ENCODE measurements at places on chromosomes 11 and 22.

- no peak for DNase-seq
Observed at GRCh38 chr11:68741463-68741862, 9.9 kb downstream of the TESMIN start.

DNA sequence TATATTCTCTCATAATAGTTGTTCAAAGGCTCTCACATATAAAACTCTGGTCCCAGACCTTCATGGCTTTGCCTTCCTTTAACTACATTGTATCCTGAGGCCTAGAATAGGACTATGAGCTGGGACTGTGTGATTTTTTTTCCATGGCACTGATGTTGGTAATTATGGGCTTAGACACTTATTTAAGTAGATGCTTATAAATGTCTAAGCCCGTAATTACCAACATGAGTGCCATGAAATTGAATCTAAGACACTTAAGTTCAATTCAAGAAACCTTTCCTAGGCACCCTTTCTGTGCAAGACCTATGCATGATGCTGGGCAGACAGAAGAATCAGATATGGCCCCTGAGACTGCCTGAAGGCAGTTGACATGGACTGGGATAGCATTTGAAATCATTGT, 63.0 kb downstream of the P4HA3 start:
- no peak for DNase-seq

GRCh38 chr22:31897842-31898805, 46.2 kb upstream of the YWHAH start:
- no peak for DNase-seq

DNA sequence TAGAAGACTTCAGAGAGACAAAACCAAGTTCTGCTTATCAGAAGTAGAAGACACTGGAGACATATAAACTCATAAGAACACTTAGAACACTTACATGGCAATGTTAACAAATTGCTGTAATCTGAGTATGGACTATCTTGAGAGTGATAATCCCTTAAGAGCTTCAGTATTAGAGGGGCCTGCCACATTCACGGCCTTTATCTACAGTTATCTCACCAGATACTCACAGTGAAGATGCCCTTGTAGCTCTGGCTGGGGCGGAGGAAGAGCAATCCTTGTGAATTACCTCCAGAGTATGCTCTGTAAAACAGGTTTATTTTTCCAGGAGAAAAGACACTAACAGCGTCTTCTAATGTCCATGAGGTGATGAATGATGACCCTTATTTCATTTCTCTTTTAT, 762.8 kb downstream of the FAM181B start:
- DNase-seq, result no peak

DNA sequence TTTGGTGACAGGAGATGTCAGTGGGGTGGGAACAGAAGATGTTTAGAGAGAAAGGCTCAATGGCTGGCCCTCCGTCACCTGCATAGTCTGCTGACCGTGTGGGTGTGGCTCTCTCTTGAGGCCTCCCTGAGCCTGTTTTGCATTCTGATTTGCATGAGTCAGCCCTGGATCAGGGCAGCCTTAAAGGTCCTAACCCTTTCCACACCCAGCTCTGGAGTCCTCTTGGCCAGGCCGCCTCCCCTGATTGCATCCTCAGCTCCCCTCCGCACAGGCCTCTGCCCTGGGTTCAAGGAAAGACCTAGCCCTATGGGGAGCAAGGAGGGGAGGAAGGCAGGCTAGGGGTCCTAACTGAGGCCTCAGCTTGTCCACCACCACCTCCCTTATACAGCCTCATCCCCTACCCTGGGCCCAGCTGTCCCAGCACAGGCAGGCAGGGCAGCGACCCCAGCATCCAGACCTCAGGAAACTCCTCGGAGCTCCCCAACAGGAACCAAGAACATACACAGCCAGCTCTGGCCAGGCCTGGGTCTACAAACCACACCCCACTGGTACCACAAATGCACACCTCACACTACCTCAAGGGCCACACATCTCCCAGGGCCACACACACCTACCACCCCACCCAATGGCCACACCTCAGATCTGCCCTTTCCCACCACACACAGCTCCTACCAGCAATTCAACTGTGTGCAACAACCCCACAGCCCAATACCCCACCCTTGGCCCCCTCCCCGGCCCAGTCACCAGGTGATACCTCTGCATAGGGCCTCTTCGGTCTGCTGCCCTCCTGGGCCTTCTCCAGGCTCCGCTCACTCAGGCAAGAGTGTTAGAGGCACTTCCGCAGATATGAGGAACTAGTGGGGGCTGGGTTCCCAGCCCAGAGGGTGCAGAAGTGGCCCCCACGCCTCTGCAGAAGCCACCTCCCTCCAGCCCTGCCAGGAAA, 13.7 kb downstream of the ARAP1 start:
- DNase-seq, result no peak

- DNase-seq, result no peak
Observed at GRCh38 chr11:123371506-123372297, 58.4 kb upstream of the GRAMD1B start.

DNA sequence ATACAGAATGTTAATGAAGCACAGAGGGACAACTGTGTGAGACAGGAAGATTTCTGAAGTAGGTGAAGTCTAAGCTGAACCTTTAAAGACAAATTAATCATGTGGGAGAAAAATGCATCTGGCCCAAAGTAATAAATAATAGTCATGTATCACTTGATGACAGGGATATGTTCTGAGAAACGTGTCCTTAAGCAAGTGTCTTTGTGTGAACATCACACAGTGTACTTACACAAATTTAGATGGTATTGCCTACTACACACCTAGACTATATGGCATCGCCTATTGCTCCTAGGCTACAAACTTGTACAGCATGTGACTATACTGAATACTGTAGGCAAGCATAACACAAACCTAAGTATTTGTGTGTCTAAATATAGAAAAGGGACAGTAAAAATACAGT, 112.6 kb downstream of the APOL5 start:
- no peak for DNase-seq

DNA sequence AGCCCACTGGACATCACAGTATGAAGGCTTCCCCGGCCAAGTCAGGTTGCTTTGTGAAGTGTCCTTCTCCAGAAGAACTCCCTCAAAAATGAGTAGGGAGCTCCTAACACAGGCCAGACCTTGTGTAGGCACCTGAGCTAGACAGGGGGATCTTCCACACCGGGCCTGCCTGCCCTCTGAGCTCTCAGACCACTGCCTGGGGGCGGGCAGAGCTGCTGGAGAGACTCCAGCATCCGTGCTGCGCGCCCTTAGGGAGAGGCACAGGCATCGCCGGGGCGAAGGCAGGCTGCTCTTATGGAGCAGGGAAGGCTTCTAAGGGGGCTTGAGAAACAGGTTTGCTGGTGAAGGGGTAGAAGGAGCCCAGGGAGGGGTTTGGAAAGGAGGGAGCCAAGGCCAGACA, 4.4 kb downstream of the KCNJ5 start:
- no peak for DNase-seq

GRCh38 chr11:17571431-17572358, 24.6 kb downstream of the OTOG start:
- DNase-seq, result no peak

DNA sequence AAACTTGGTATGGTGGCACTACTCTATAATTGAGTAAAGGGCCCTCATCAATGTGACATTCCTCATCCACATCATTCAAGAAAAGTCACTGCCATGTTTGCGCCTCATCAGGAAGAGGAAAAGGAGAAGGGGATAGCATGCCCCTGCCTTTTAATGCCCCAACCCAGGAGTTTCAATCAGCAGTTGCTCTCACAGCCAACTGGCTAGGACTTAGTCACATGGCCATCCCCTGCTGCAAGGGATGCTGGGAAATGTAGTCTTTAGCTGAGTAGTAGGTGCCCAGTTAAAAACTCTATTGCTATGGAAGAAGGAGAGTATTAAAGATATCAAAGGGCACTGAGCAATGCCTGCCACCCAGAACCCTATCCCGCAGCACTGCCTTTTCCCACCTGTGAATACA, 10.9 kb upstream of the CCND1 start:
- DNase-seq, result no peak

GRCh38 chr11:75105462-75105925, 8.8 kb upstream of the OR2AT4 start:
- DNase-seq, result no peak

- DNase-seq, result no peak
Observed at GRCh38 chr11:34029176-34029575, 22.4 kb upstream of the CAPRIN1 start.

DNA sequence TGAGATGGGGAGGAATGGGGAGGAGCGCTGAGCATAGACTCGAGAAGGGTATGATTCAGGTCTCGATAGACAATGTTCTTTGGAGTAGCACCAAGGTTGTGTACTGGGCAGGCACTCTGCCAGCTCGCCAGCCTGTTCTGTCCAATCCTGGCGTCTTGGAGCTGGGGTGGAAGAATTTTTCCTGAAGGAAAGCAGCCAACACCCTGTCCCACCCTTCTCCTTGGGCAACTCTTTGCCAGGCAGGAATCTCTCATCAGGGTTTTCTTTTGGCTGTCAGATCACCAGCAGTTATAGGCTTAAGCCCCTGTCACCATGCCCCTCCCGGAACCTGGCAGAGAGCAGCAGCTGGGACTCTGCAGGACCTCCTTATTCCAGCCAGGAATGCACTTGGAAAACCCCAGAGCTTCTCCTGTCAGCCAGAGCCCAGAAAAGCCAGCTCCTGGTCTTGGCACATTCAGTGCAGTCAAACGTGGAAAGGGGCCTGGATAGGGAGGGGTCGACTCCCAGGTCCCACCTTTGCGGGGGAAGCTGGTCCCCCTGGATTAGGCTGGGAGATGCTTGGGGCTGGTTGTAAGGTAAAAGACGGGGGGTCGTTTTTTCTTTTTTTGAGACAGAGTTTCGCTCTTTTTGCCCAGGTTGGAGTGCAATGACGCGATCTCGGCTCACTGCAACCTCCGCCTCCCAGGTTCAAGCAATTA, 14.4 kb upstream of the SPTBN2 start:
- no peak for DNase-seq

DNA sequence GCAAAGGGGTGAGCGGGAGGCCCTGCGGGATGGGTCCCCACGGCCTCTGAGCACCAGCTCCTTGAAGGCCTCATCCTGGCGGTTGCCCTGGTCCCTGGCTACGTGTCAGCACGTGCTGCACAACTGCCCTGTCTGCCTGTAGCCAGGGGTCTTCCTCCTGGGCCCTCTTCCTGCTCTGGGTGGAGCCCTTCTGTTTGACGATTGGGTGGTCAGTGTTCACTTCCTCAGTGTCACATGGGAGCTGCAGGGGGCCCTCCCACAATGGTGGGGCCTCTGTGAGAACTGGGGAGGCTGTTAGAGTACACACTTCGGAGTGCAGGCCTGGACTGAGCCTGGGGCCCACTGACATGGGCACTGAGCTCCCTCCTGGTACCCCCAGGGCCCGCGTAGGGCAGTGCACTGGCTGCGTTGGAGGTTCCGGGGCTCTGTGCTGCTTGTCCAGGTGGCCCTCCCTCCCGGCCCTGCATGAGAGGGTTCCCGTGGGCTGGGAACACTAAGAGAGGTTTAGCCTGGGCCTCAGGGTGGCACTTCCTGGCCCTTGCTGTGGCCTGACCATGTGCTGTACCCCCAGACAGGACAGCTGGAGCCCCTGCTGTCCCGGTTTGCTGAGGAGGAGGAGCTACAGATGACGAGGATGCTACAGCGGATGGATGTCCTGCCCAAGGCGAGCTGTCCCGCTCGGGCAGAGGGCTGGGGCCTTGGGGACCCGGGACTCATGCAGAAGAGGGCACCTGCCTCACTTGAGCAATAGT, 13.8 kb downstream of the DGCR6L start:
- peak; percentile 30 for DNase-seq

- no peak for DNase-seq
Observed at GRCh38 chr11:19577976-19578619, 134.5 kb upstream of the NAV2 start.

DNA sequence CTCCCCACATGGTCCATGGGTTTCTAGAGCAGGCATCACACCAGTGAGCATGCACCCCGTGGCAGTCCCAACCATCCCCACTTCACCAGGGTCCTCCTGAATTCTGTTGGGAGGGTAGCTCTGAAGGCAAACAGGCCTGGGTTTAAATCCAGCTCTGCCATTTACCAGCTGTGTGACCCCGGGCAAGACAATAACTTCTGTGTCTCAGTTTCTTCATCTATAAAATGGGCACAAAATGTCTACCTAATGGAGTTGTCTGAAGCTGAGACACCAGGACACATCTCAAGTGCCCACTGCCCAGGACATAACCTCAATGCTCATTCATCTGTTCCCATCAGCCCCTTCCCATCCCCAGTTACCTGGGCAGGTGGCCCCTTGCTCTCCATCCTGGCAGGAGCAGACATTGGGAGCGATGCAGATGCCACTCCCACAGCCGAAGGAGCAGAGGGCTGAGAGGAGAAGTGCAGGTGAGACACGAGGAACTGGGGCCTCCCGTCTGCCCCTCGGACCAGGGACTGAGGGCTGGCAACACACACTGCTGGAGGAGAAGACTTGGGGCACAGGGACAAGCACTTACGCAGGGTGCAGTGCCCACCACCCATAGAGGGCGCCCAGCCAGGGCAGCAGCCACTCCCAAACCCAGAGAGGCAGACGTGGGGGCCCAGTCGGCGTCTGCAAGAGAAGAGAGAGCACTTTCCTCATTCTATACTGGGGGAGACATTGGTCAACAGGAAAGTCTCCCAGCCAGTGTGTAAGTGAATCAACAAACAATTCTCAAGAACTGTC, 4.0 kb downstream of the VWCE start:
- DNase-seq, result no peak

GRCh38 chr11:13297917-13298356, 20.3 kb downstream of the BMAL1 start:
- peak; percentile 39 for DNase-seq

GRCh38 chr22:47121791-47122190, 359.3 kb downstream of the TBC1D22A start:
- no peak for DNase-seq

DNA sequence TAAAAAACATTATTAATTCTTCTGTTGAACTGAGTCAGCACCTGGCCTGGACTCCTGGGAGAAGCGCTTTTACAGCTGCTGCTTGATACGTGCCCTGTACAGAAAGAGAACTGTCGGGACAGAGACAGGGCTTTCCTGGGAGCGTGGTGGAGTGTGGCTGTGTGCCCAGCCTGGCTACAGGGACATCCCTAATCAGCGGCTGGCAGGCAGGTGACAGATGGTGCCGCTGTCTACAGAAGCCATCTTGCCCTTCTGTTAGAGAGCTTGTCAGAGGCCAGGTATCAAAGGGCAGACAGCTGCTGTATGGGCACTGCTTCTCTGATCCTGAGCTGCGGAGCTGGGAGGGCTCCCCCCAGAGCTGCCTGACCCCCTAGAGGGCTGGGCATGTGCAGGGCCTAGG, 361.8 kb downstream of the TENM4 start:
- DNase-seq, result no peak

- peak; percentile 66 for DNase-seq
Observed at GRCh38 chr11:68471360-68472340, 11.1 kb downstream of the PPP6R3 start.

- no peak for DNase-seq
Observed at GRCh38 chr11:33237039-33237597, 20.1 kb upstream of the HIPK3 start.

DNA sequence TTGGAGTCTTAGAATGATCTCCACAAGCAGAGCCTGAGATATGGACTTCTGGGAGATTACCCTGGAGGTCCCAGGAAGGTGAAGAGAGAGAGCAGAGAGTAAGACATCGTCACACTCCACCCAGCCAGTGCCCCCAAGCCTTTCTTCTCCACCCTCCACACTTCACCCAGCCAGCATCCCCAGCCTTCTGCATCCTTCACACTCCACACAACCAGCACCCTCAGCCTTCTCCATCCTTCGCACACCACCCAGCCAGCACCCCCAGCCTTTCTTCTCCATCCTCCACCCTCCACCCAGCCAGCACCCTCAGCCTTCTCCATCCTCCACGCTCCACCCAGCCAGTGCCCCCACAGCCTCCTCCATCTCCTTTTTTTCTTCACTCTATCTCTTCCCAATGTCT, 603.9 kb upstream of the B3GAT1 start:
- DNase-seq, result no peak

GRCh38 chr11:73376160-73376802, at the start of gene RELT:
RELT (plus strand) TSS chr11:73376399; CDS start chr11:73389137, 12,738 bp downstream.
- peak; percentile 93 for DNase-seq
